ENCODE measurements at places on chromosomes 2 and 18.
A peak's percentile ranks its signal among the peaks of the same experiment; 100 is the strongest.

DNA sequence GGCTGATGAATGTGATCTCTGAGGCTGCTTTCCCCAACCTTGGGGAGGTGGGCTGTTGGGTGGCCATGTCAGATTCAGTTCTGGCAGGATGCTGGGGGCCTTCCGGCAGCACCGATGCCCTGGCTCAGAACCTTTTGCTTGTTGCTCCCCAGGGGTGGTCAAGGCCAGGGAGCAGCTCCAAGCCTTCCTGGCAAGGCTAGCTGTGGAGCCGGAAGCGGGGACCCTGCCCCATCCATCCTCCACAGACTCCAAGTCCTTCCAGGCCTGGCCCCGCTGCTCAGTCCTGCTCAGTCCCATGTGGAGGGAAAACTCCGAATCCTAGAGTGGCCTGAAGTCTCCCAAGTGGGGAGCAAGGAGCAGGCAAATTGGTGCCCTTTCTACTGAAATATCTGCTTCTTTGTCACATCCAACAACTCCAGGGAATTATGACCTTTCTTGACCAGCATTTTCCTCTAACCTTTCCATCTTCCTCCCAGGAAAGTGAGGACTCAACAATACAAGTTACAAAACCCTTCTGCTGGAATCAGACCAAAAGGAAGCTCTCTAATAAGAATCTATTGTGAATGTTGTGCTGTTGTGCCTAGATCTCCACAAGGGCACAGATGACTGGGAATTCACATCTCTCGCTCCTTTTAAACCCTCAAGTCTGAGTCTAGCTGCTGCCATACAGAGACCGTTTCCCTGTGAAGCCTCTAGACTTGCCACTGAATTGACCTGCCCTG, 134.0 kb downstream of the MCFD2 start:
- ATAC-seq, result peak; percentile 12

- ATAC-seq, result no peak
Observed at GRCh38 chr18:11176481-11176881, 27.1 kb upstream of the PIEZO2 start.

- ATAC-seq, result no peak
Observed at GRCh38 chr2:241103176-241103595, 1.1 kb upstream of the MTERF4 start.

- no peak for ATAC-seq
Observed at GRCh38 chr2:31383471-31384153, 30.9 kb downstream of the XDH start.

- ATAC-seq, result no peak
Observed at GRCh38 chr2:86344404-86344803, 7.0 kb upstream of the REEP1 start.

DNA sequence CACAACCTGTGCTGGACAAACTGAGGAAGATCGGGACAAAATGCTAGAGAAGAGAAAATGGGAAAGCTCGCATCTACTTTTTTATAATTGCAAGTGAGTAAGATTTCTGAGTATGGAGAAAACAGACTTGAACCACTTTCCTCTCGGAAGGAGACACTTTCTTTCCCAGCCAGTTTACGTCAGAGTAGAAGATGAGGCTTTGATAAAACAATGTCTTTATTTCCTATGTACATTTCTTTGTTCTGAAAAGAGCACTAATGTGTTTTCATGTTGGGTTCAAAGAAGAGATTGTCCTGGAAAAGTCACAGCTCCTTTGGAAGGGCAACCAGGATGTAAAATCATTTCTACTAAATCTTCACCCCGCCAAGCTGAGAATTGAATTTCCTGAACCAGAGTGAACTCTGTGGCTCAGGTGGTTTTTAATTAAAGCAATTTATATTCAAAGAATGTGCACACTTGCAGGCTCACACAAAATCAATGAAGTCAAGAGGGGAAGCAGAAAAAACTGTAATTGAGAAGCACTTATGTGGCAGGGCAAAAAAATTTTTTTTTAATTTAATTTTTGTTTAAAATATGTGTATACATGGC, 23.4 kb upstream of the ITGA6 start:
- no peak for ATAC-seq

DNA sequence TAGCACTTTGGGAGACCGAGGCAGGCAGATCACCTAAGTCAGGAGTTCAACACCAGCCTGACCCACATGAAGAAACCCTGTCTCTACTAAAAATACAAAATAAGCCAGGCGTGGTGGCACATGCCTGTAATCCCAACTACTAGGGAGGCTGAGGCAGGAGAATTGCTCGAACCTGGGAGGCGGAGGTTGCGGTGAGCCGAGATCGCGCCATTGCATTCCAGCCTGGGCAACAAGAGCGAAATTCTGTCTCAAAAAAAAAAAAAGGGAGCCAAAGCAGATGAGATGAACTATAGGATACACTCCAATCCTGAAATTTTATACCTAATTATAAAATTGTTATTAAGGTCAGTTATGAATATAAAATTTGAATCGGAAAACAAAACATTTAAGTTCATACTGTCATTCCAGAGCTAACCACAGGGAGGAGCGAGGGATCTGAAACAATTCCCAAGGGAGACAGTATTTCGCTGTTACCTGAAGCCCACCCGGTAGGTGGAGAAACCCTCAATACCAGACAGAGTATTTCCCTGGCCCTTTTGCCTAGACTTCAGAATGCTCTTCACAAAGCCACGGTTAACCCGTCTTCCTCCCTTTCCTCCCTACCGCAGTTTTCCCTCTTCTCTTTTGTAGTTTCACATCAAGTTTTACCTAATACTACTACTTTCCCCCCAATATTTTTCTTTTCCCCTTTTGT, 1.4 kb downstream of the PPM1G start:
- ATAC-seq, result no peak

DNA sequence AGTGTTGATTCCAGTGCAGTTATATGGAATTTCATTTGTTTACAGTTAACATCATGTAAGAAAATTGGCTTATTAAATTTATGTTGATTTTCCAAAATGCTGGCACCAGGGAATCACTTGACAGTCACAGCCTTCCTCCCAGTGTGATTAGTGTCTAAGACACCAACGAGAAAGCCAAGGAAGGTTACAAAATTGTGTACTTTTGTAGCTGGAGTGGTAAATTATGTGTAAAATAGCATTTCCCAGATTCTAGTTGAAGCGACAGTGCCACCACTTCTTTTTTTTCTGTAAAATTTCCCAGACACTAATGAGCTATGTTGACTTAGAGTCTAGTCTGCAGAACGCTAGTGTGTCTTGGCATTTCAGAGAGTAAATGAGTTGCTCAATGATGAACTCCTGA, 101.3 kb downstream of the NCK2 start:
- ATAC-seq, result no peak

DNA sequence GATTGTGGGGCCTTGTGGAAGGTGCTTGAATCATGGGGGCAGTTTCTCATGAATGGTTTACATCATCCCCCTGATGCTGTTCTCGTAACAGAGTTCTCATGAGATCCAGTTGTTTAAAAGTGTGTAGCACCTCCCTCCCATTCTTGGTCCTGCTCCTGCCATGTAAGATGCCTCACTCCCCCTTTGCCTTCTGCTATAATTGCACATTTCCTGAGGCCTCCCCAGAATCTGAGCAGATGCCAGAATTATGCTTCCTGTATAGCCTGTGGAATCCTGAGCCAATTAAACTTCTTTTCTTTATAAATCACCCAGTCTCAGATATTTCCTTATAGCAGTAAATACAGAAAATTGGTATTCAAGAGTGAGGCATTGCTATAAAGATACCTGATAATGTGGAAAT, 15.6 kb upstream of the WDR75 start:
- ATAC-seq, result no peak

DNA sequence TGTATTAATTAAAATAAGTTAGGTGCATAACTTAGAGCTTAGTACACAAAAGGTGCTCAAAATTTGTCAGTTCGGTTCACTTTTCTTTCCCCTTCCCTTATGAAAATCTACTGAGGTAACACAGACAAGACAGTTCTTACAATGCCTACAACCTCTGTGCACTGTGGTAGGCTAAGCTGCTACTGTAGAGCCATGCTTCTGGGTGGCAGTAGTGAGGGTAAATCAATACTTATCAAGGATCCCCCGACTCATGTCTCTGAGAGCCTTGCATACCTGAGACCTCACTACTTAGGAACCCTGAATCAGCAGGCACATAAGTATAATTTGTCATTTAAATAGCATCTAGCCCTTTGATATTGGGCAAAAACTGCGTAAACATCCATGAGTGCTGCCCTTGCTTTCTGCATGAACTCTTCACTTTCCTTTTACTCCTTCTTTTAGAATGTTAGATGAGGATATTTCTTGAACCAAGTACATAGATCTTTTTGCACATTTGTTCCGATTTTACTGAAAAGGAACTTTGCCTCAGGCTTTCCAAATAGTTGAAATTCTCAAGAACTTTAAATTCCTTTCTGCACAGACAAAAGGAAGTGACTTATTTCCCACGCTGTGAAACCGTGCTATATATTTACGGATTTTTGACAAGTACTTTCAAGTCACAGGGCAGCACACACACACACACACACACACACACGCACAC, 234.4 kb downstream of the TRIB2 start:
- ATAC-seq, result no peak

DNA sequence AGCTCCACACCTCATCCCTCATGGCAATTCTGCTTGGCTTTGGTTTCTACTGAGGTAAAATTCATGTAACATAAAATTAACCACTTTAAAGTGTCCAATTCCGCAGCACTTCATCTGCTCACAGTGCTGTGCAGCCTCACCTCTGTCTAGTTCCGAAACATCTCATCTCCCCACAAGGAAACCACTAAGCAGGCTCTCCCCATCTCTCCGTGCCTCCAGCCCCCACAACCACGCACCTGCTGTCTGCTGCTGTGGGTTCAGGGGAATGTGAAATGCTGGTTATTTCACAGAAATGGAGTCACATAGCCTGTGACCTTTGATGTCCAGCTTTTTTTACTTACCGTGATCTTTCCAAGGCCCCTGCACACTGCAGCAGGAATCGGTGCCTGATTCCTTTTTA, 7.7 kb upstream of the GPC1 start:
- no peak for ATAC-seq

- ATAC-seq, result no peak
Observed at GRCh38 chr2:198408171-198408570, 603.8 kb downstream of the PLCL1 start.

- ATAC-seq, result no peak
Observed at GRCh38 chr2:67919490-67919889, 143.3 kb downstream of the C1D start.

GRCh38 chr2:56260415-56260814, 76.6 kb downstream of the CCDC85A start:
- no peak for ATAC-seq

GRCh38 chr2:69641471-69641870, 2.1 kb downstream of the AAK1 start:
- no peak for ATAC-seq

DNA sequence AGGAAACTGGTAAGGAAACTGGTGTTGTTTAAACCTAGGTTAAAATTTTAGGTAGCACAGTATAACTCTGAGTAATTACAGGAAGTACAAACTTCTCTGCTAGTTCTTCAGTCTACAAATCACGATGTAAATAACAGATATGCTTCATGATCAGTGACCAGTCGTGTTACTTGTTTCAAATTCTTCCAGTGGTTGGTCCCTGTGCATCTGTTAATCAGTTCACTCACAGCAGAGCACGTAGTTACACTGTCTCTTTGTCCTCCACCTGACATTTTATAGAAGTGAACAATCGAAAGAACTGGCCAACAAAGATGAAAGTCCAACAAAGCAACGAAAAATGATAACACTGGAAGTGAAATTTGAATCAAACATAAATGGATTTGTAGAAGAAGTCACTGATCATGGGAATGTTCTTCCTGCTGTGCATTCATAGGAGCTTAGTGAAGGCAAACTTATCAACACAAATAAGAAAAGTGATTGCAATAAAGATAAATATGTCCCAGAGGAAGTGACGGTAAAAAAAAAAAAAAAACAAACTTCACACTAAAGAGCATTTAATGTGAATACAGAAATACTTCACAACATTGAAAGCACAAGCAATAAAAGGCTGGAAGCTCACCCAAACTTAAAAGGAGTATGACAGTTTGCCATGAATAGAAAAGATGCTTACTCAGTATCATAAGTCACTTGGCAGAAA, 7.0 kb downstream of the EIF2AK2 start:
- ATAC-seq, result no peak

- no peak for ATAC-seq
Observed at GRCh38 chr2:201969241-201969937, 64.3 kb upstream of the FZD7 start.

GRCh38 chr2:196171946-196172345, 568 bp upstream of the STK17B start:
- no peak for ATAC-seq

DNA sequence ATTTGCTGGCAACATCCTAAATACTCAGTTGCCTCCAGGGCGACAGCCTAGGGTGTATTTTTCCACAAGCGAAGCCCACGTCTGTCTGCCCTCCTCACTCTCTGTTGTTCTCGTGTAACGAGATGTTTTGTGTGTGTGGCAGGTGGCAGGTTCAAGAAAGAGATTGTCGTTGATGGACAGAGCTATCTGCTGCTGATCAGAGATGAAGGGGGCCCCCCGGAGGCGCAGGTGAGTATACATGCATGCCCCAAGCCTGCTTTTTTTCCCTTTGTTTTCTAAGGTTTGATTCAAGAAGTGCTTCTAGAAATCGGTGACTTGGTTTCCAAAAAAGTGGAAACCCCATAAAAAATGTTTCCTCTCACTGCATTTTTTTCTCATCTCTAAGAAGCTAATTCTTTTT, 247.0 kb downstream of the AGAP1 start:
- ATAC-seq, result peak; percentile 35

GRCh38 chr2:84855731-84856130, 25.2 kb downstream of the TRABD2A start:
- peak; percentile 79 for ATAC-seq

DNA sequence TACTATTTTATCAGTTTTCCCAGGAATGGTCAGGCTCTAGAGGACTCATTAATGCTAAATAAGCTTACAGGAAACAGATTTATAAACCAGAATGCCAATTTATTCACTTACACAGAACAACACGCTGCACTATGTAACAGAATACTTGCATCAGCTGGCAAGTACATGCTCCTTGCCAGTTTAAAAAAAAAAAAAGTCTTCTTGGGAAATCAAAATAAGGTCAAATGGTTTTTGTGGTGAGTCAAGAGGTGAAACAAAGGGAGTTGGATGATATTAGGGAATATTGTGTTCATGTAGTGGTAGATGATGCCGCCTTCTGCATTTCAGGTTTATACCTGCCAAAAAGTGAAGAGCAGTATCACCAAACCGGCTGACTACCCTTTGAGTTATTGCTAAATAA, 1322.1 kb upstream of the ZEB2 start:
- ATAC-seq, result no peak
